Amygdala (tissue), 56 donors: ENCODE measurements at places on chromosomes 5 and 9.
A peak's percentile ranks its signal among the peaks of the same experiment; 100 is the strongest.

GRCh38 chr9:137114613-137115393, at the start of gene DPP7:
TSS of gene DPP7 (minus strand) at chr9:137114733. CDS start at chr9:137114713, 20 bp downstream.
- DNase-seq: peak; percentile 41

DNA sequence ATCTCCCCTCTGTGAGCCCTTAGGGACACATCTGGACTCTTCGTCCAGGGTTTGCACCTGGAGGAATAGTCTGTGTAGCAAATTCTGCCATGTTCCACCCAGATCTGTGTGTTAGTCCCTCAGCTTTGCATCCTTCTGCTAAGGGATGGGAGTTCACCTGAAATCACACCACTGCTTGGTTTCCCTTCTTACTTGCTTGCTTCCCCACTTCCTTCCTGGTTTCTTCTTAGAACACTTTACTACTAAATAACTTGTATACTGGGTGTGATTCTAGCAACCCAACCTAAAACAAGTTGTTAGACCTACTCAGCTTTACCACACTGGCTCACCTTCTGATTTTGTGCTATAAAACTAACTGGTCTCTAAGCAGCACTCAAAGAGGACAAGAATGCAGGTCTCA, 202.6 kb upstream of the MAP3K1 start:
- no peak for DNase-seq

DNA sequence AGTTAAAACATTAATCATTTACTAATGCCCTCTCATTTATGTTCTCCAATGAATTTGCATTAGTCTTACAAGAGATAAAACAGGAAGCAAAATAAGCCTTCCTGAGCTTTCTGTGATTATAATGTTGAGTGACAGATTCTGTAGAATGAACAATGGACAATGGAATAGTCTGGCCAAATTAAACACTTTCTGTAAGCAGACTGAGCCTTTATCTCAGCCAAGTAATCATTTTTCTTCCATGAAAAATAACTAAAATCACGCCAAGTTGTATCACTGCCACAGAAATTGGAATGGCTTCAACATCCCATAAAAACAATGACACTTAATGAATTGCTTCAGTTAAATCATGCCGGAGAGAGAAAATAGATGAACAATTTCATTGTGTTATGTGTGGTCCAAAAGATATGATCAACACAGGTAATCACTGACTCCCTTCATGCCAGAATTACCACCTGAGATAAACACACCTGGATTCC, 63.0 kb downstream of the TSSK1B start:
- no peak for DNase-seq

DNA sequence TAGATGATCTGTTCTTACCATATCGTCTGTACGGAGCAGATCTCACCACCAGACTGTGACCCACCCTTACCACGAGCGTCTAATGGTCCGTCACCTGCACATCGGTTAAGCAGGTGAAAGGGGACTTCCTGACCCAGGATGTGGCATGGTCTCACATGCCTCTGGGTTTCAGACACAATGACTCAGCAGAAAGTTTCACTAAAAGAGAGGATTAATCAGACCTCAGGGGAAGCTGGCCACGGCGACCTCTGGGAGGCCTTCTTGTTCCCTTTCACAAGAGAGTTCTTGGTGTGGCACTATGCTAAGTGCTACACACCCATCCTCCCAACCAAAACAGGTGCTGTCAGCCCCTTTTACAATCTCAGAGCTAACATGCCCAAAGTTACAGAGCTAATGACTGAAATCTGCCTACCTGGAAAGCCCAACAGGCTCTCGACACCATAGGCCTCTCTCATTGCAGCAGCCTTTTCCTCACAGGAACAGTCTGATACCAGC, 41.6 kb downstream of the ADAMTS12 start:
- no peak for DNase-seq

GRCh38 chr9:133727876-133728441, 10.2 kb downstream of the SARDH start:
- no peak for DNase-seq

- DNase-seq: no peak
Measured at GRCh38 chr5:77366717-77367500, 125.2 kb downstream of the WDR41 start.

DNA sequence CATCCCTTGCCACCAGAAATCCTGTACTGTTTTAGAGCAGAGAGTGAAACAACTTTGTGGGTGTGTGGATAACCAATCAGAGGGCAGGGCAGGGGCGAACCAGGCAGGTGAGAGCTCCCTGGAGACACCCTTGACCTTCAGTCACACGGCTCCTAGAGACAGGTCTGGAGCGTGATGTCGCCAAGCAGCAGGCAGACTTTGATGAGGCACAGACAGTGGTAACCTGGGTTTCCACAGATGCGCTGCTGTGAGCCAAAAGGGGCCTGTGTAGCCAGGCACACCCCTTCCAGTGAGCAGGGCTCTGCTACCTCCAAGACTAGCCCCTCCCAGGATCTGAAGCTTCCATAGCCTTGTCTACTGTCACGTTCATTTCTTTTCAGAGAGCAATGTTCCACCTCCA, 317.8 kb upstream of the ADCY2 start:
- DNase-seq: no peak

DNA sequence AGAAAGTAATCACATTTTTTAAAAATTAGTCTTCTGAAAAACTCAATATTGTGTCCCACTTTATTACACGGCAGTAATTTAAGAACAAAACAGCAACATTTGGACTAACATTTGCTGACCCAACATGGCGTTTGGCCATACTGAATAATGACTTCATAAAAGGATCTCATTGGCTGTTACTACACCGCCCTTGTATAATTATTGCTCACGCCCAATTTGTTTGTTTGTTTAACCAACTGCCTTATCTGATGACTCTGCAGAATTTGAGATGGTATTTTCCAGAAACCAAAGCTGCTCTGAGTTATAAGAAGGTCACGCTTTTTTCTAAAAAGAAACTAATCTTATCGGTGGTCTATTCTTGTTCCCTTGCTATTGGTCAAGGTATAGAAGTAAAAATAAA, 200.2 kb upstream of the TARS1 start:
- no peak for DNase-seq

- no peak for DNase-seq
Measured at GRCh38 chr9:107584186-107584585, 94.6 kb upstream of the KLF4 start.

GRCh38 chr9:126956917-126957686, 42.5 kb downstream of the RALGPS1 start:
- no peak for DNase-seq

- no peak for DNase-seq
Measured at GRCh38 chr5:160462167-160462566, 40.5 kb downstream of the PTTG1 start.

DNA sequence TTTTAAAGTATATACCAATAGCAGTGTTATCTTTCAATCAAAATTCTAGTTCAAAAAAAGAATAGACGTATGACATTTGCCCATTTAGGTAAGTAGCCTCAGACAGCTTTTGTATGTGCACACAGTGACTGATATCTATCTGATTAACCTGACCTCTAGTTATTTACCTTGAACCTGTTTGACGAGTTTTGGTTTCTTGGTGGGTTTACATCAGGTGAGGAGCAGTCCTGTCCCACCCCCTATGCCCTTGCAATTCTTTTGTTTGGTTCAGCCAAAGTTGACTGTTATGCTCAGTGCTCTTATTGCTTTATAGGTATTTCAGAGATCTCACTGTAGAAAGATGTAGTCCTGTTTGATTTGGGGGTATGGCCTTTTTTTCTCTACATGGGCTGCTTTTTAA, 147.2 kb downstream of the ISOC1 start:
- no peak for DNase-seq

DNA sequence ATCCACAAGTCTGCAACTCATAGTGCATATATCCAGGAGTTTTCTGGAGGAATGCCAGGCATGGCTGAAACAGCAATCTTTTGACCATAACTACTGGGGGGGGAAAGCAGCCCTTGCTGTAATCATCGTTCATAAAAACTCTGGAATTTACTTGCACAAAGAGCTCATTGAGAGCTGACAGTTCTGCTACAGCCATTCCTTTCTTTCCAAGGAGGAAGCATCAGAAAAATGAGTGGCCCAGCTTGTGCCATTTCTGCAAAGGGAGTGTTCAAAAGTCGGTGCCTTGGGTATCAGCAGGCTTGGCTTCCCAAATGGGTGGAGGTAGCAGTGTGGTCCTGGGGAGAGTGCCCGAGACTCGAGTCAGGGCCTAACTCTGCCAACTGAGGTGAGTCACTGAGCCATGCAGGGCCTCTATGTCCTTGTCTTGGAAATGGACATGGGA, 101.5 kb downstream of the GCNT1 start:
- no peak for DNase-seq

DNA sequence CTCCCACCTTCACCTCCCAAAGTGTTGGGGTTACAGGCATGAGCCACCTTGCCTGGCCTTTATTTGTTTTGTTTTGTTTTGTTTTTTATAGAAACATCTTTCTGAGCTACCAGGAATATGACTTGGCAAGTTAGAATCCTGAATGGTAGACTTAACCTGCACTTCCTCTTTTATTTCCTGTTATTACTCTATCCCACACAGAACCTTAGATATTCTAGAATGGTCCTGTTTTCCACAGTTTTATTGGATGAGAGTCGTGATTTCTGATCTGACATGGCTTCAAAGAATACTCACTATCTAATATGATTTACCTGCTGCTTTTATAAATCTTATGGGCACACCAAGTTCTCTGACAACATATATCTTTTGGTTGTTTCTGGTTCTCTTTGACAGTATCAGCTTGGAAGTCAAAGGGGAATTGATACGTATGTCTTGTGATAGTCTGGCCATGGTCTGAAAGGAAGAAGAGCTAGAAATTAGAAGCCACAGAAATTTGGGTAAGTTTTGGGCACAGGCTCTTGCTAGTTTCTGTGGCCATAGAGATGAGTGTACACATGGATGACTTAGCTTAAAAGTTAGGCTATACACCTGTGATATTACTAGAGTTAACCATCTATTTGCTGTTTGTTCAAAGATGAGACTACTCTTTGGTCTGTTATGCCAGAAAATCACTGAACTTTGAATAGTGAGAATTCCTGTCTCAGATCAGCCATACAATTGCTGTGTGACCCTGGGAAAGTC, 4.7 kb upstream of the PANK3 start:
- no peak for DNase-seq

DNA sequence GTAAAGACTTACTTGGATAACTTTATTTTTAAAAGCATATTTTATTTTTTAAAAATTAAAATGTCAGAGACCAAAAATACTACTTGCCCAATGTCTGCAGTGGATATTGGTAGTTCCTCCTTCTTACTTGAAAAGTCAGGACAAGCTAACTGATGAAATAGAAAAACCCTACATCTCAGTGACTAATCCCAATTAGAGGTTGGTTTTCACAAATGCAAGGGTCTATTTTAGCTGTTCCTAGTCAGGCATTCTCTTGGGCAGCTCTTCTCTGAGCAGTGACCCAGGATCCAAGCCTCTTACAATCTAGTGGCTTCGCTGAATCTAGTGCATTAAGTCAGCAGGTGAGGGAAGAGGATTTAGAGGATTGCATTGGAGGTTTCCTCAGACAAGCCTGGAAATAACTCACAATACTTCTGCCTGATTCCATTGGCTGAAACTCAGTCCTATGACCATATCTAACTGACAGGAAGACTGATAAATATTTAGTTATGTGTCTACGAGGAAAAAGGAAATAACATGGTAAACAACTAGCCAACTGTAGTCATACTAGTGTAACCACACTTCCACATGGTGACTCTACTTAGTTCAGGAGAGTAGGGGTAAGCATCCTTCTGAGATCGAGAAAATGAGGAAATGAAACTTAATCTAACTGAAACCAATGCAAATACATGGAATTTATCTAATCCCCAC, 34.2 kb upstream of the MIER3 start:
- no peak for DNase-seq

GRCh38 chr5:4244306-4244705, 648.7 kb downstream of the IRX1 start:
- DNase-seq: no peak

DNA sequence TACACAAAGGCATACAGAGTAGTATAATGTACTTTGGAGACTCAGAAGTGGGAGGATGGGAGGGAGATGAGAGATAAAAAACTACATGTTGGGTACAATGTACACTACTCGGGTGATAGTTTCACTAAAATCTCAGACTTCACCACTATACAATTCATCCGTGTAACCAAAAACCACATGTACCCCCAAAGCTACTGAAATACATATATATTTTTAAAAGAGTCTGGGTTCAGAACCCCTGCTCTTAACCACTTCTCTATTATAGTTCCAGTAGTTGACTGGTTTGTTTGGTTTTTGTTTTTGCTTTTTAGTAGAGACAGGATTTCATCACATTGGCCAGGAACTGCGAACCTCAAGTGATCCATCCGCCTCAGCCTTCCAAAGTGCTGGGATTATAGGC, 22.6 kb downstream of the SGTB start:
- DNase-seq: no peak

DNA sequence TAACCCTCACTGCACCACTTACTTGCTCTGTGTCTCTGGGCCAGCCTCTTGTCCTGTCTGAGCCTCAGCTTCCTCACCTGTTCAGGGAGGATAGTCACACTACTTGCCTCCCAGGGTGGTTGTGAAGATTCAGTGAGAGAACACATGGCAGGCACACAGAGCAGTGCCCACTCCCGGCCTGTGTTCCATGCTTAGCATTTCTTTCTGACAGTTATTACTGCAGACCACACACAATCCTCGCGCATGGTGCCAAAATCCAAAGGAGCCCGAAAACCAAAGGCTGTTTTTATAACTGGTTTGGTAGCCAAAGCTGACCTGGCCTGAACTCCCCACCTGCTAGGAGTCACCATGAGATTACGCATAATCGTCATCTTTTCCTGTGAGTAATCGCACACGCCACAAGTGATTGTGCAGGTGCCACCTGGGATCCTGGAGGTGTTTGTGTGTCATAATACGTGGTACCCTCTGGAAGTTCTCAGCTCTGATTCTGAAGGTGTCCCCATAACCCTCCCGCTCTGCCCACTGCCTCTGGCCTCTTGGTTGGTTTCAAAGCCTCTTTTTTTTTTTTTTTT, 84.6 kb upstream of the FBXW11 start:
- no peak for DNase-seq

DNA sequence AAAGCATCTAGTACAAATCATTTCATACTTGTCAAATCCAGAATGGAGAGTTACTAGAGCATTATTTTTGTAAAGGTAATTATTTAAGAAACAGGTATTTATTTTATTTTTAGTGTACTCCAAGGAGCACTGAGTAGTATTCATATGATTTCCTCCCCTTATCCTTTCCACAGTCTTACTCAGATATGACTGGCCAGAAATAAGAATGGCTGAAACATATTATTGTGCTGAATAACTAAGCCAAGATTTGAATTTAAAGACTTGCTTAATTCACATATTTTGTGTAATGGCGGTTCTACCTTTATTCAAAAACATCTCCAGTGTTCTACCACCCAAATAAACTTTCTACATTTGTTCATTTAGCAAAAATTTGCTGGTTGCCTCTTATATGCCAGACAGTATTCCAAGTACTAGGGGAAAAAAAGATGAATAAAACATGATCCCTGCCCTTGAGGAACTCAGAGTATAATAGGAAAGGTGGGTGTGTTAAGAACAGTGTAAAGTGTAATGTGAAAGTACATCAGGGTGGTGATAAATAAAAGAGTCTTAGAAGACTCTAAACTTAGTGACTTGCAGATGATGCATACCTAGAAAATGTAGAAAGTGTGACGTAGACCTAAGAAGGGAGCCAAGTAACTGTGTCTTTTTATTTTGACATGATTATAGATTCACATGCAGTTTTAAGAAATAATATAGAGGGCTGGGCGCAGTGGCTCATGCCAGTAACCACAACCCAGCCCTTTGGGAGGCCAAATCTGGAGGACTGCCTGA, 110.4 kb upstream of the GRHPR start:
- DNase-seq: no peak
